RKO (cell line): ENCODE measurements at places on chromosomes 5 and 9.

- no peak for DNase-seq
Measured at GRCh38 chr5:98999631-99000030, 70.8 kb upstream of the CHD1 start.

- no peak for DNase-seq
Measured at GRCh38 chr5:150527038-150527437, 19.1 kb downstream of the NDST1 start.

GRCh38 chr9:77806741-77807140, 158.6 kb upstream of the GNA14 start:
- DNase-seq: no peak

GRCh38 chr5:52989025-52989780, at the start of gene ITGA2:
Gene ITGA2 (plus strand): TSS chr5:52989352. CDS start chr5:52989469, 117 bp downstream.
- peak; percentile 72 for DNase-seq

GRCh38 chr5:181170237-181170825, 22.9 kb downstream of the OR2V2 start:
- no peak for DNase-seq

DNA sequence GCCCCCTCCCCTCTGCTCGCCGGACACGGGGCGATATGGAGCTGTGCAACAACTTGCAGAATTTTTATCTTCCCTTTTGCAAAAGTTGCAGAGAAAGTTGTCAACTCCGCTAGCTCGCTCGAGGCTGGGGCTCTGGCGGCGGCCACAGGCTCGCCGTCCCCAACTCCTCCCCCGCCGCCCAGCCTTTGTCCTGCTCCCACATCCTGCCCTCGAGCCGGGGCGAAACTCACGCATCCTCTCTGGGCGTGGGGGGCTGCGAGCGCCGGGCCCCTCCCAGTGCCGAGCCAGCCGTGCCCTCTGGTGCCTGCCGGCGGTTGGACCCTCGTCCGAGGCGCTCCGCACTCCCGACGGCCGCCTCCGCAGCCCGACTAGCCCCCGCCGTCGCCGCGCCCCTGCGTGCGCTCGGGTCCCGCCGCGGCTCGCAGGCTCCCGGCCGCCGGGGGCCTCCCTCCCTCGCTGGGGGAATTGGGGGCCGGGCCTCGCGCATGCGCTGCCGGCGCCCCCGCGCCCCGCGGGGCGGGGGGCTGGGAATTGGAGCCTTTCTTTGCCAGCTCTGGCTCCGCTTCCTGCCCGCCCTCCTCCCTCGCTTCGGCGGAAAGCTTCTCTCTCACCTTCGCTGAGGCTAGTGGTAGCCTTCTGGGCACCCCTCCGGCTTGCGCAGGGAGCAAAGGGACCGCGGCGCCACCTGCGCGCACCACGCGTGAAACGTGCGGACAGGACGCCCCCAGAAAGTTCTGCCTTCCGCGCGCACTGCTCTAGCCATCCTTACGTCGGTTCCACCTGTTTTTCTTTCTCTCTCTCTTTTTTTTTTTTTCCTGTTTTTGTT, at the start of gene CCNJL:
Gene CCNJL (minus strand): TSS at position 431 of the 826 bp plus-strand sequence. CDS start 641 bp downstream, outside the sequence.
- DNase-seq: peak; percentile 64

DNA sequence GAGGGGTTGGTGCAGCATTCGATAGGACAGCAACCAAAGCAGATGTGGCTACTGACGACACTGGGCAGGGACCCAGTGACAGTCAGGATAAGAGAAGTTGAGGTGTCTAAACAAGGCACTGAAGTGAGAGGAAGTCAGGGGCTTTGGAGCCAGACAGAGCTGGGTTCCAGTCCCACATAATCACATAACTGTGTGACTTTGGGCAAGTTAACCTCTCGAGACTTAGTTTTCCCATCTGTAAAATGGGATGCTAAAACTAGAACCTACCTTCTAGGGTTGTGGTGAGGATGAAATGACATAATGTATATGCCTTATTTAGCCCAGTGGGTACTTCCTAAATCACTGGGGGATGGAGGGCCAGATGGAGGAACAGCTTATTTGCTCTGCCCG, 3.1 kb downstream of the ANGPTL2 start:
- DNase-seq: no peak

GRCh38 chr9:131439224-131439623, 45.3 kb downstream of the PRRC2B start:
- no peak for DNase-seq

DNA sequence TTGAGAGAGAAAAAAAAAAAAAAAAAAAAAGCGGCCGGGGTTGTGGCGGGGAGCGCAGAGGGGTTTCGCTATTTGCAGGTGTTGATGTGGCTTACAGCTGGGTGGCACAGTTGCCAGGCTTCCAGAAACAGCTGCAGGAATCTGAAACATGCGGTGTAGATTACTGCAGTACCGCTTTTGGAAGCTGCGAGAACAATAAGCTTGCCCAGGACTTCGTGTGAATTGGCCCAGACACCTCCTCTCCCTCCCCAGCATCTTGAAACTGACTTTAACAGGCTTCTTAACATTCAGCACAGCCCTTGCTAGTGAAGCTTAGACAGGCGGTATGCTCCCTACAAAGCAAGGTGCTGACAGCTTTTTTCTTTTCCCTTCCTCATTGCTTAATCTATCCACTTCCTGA, 104.0 kb downstream of the ATP10B start:
- no peak for DNase-seq

DNA sequence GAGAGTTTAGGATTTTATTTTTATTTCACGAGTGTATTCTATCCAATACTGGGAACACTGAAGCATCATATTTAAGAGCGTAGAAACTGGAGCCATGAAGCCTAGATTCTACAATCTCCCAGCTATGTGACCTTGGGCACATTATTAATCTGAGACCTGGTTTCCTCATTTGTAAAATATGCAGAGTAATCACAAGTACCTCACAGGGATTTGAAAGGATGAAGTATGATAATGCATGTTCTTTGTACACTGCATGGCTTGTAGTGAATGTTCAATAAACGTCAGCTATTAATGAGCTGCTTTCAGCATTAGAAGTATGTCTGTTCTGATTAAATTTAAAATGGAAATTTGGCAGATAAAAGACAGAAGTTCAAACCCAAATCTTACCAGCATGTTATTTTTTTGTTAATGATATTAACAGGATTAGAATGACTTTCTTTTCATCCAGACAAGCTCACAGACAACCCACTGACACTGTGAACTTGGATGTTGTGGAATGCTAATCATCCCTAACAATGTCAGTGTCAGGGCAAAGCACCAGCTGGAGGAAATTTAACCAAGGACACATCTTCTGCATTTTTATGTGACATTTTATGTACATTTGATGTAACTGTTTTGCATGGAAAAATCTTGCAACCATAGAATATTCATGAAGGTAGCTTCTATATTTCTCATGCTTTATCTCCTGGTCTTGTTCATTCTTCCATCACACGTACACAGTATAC, 27.1 kb upstream of the CTXN3 start:
- no peak for DNase-seq

- DNase-seq: no peak
Measured at GRCh38 chr5:65555287-65555686, 7.7 kb downstream of the CENPK start.

- DNase-seq: peak; percentile 35
Measured at GRCh38 chr9:73118898-73119554, 32.6 kb upstream of the ANXA1 start.

- DNase-seq: no peak
Measured at GRCh38 chr5:150138551-150139265, 16.9 kb downstream of the PDGFRB start.

DNA sequence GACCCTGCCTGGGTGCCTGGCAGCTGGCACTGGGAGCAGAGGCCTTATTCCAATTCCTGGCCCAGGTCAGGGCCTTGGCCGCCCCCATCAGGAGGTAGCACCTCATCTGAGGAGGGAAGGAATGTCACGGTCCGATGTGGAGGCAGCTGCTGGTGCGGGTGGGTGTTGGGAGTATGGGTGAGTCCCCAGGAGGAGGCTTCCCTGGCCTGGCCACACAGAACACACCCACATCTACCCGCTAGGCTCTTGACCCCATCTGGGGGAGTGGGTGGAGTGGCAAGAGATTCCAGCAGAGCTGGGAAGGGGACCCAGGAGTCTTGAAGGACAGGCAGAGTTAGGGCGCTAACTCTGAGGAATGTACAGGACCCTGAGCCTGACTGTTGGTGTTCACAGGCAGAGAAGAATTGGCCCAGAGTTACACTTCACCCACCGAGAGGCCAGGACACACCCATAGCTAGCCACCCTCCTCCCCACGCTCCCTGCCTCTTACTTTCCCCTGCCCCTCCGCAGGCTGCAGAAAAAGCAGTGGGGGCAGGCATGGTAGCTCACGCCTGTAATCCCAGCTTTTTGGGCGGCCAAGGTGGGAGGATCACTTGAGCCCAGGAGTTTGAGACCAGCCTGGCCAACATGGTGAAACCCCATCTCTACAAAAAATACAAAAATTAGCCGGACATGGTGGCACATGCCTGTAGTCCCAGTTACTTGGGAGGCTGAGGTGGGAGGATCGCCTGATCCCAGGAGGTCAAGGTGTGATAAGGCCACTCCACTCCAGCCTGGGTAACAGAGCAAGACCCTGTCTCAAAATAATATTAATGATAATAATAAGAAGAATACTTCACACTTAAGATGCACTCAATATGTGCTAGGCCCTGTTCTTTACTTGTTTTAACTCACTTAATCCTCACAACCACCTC, 6.0 kb downstream of the OLFML2A start:
- DNase-seq: no peak

GRCh38 chr5:59034498-59035186, 451.8 kb downstream of the RAB3C start:
- DNase-seq: peak; percentile 87

DNA sequence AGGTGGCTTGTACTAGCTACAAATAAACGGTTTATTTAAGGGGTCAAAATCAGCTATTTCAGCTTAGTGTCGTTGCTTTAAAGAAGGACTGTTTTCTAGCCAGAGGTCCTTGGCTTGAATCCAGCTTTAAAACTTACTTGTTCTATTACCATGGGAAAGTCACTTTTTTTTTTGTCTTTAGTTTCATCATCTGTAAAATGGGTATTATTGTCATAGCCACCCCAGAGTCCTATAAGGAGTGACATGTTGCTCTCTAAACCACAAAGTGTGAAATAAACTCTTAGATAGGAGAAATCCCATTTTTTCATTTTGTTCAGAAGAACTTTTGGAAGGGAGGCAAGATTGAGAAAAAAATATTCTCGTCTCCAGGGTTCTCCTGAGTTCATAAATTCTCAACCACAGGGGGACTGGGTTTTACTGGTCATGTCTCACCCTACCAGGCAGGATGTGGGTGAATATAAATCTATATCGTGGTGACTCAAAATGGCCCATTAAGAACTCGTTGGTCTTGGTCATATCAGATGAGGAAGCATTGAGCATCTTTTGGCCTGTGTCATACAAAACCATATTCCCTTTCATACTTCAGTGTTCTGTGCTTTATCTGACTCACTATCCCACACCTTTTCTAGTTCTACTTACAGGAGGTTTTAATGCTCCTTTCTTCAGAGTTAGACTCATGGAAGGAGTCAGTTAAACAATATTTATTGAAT, 202.7 kb upstream of the NR3C1 start:
- DNase-seq: peak; percentile 37

- no peak for DNase-seq
Measured at GRCh38 chr5:3602785-3603502, 7.3 kb downstream of the IRX1 start.

DNA sequence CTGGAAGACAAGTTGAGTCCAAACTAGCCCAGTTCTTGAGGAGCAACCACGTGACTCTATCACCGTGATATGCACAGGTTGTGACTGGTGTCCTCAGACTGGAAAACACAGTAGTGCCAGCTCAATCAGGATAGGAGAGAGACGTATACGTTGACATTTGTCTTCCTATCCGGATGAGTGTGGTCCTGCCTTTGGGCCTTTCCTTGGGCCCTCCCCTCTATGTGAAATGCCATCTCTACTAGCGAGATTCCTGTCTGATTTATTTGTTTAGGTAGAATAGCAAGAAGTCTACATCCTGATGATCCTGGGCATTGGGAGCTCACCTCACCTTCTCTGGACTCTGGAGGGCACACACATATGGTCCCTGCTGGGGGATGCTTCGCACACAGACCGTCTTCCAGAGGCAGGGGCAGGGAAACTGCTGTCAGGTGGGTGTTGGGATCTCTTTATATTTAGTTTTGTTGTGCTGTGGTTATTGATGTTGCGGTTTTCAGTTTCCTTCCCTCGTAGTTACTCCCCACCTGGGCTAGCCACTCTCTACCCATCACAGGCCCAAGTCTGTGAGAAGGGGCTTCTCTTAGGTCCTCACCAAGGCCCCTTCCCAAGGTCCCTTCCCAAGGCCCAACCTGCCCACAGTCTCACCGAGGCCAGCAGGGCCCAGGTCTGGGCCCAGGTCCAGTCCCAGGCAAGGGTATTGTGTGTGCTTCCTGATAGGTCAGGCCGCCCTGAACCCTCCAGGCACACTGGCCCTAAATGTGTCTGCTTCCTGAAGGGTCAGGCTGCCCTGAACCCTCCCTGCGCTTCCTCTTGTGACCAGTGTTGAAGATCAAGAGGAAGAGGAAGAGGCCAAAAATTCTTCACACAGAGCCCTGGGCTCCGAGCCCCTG, 19.0 kb upstream of the SPINK4 start:
- DNase-seq: no peak

DNA sequence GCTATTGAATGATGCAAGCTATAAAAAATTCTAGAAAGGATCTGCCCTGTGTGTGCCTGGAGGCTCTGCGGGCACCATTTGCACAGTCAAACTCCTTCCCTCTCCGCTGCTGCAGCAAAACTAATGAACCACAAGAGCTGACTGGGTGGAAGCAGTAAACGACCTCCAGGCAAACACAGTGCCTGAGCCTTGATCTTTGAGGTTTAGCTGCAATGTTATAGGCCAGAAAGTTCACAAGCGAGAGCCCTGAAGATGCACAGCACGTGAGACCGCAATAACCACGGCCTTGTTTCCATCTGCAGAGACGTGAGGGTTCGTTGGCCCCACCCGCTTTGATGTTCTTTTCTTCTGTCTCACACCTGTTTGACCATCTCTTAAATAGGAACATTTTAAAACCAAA, 69.2 kb upstream of the S1PR3 start:
- DNase-seq: no peak

DNA sequence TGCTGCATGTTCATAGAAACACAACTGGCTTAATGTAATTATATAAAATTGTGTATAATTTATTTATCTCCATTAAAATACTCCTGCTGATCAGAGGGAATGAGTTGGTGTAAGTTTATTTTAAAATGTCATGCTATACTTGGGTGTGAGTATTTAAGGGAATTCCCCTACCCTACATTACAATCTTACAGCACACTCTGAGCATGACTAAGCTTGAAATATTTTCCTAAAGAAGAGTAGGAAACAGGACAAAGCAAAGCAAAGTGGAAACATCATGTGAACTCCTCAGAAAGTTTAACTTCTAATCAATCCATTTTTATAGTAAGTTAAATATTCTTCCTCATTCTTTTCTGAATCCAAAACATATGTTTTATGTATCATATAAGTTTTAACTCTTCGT, 1271.3 kb downstream of the EFNA5 start:
- peak; percentile 29 for DNase-seq
